ENCODE measurements at places on chromosomes 4 and X.

DNA sequence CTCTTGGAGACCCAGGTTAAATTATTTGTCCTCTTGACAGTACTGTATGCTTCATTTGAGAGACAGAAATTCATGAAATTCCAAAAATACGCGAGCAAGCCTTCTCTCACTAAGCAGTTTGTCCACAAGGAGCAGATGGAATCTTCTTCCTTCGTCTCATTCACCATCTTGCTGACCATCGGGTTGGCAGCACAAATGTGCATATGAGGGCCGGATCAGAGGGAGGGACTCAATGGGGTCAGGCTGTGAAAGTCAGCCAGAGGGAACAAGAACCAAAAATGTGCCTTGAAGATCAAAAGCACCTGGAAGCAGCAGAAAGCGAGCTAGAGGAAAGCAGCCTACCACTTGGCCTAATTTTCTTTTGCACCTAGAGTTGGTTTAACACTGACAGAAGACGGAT, 16.4 kb downstream of the NHSL2 start:
- DNase-seq, result no peak

- DNase-seq, result no peak
Observed at GRCh38 chr4:11623726-11624037, 195.0 kb upstream of the HS3ST1 start.

DNA sequence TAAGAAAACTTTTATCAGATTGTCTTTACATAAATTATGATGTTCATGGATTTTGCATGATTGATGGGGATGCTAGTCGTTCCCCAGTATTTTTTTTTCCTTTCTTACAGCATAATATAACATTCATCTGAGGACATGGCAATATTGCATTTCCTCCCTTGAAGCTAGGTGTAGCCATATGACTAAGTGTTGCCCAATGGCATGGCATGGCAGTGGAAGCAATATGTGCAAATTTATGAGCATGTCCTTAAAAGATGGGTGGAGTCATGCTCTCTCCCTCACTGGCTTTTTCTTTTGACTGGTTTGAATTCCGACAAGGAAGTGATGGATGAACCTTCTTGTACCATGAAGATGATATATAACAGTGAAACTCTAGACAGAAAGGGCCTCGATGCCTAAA, 96.3 kb downstream of the BANK1 start:
- DNase-seq, result no peak

DNA sequence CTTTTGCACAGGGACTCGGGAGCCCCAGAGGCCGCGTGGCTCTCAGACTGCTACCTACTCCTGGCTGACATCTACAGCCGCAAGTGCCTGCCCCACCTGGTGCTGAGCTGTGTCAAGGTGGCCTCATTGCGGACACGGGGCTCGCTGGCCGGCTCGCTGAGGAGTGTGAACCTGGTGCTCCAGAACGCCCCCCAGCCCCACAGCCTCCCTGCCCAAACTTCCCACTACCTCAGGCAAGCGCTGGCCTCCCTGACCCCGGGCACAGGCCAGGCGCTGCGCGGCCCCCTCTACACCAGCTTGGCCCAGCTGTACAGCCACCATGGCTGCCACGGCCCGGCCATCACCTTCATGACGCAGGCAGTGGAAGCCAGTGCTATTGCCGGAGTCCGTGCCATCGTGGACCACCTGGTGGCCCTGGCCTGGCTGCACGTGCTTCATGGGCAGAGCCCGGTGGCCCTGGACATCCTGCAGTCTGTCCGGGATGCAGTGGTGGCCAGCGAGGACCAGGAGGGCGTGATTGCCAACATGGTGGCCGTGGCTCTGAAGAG, 28.8 kb downstream of the SH3TC1 start:
- DNase-seq, result no peak

- DNase-seq, result no peak
Observed at GRCh38 chr4:108443585-108443984, 176.8 kb upstream of the RPL34 start.

- no peak for DNase-seq
Observed at GRCh38 chr4:78622253-78622979, 70.8 kb downstream of the ANXA3 start.

DNA sequence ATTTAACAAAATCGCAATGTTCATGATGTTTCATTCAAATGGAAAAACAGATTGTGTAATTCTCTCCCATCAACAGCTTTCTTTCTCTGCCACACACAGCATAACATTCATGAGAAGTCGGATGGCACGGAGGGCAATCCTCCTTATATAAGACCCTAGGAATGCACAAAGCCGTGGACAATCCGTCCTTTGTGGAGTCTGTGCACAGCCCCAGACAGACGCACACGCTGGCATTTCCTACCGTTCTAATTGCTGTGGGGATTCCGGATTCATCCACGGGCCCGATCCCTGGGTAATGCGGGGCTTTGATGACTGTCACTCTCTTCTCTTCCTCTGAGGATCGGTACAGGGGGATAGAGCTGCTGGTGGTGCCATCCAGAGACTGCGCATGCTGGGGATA, 121.9 kb upstream of the PDLIM3 start:
- DNase-seq, result no peak

- no peak for DNase-seq
Observed at GRCh38 chr4:80228460-80228859, 31.2 kb downstream of the PRDM8 start.

DNA sequence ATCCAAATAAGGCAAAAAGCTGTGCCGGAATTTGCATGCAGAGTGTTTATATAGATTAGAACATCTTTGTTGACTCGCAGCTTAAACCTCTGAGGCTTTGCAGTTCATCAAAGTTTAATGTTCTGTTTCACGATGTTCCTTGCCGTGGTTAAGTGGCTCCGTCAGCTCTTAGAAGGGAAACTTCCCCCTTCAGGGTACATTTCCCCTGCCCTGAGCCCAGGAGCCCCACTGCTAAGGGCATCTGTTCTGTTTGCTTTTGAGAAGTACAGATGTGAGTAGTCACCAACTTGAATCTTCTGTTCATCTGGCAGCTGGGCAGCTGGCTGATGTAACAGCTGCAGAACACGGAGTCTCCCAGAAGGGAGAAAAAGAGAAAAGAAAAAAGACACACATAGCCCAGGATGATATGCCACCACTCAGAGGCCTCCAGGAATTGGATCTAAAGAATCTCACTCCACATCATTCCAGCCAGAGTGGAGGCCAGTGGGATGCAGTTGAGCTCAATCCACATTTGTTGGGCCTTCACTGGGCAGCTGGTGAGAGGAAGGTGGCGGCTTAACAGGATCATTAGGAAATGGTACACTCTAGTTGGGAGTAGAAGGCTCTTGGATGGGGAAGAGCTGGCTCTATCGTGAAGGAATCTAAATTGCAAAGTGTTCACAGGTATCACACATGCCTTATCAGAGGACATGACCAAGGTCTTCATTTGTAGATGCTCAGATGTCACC, 178.7 kb upstream of the RBPJ start:
- DNase-seq, result peak; percentile 96

DNA sequence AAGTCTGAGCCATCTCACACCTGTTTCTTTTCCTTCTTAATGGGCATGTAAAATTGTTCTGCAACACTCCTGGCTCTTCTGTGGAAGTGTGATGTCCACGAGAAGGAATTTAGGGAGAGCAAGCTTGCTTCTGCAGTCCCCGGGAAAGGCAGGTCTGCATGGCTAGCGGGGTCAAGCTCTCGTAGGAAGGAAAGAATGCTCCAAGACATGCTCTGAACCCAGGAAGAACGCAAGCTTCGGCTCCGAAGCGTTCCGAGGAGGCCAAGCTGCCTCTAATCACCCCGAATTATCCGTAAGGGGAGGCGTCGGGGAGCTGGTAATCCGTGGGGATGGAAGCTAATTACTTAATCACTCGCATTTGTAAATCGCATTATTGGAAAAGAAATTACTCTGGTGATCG, 177.7 kb downstream of the CRLF2 start:
- DNase-seq, result no peak

GRCh38 chrX:21503593-21503992, 129.4 kb downstream of the CNKSR2 start:
- DNase-seq, result no peak

DNA sequence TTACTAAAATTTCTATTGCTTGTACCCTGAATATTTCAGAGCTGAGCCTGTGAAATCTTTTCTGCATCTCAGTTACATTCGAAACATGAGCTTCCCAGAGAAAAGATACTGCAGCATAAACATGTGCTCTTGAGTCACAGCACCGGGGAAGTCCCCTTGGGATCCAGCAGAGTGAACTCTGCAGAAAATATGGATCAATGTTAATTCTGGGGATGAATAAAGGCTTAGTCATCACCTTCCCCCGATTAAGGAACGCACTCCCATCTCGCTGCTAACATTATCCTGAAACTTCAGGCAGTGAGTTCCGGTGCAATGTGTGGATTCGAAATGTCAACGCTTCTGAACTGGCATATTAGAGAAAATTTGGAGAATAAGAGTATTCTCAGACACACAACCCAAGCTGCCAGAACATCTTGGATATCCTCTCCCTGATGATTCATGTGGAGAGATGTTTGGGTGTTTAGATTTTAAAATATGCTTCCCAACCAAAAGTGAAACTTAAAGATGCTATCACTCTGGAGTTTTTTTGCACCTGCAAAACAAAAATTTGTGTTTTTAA, 90.8 kb downstream of the IRF2 start:
- peak; percentile 71 for DNase-seq

DNA sequence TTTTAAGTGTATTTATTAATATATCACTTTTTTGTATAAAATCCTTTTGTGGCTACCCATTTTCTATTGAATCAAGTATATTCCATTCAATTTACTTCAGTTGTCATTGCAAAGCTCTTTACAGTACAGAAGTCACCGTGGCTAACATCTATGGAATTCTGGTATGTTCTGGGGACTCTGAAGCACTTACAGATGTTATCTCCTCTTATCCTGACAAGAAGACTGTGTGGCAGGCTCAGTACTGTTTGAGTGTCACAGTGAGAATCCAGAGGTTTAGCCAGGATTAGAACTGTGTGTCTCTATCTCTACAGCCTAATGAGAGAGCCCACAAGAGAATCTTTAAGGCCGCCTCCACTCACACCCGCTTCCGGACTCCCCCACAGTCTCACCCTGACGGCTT, 78.2 kb upstream of the SORBS2 start:
- no peak for DNase-seq

DNA sequence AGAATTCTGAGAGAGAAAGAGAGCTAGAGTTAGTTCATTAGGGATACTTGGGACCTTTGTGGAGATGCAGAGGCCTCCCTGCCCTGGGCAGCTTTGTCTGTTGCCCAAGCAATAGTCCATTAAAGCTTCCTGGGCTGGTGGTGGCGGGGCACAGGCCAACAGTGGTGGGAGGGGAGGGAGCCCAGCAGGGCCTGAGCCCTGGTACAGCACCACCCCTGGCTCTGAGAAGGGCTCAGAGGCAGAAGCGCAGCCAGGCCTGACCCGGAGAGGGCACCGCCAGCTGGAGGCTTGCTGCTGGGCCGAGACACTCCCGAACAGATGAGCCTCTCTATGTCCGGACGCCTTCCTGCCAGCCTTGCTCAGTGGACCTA, 65.3 kb downstream of the EFNB1 start:
- DNase-seq, result no peak

DNA sequence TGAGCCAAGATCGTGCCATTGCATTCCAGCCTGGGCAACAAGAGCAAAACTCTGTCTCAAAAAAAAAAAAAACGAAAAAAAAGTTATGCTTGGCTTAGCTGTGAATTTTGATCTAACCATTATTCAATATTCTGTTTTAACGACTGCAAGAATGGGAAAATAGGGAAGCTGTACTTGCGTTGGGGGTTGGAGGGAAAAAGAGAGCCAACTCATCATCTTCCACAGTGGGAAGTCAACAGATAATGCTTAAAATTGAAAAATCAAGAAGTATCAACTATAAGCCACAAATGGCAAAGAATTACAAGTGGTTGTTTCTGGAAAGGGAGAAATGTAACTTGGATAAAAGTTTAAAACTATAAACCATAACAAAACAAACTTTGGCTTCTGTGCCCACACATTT, 2.9 kb downstream of the TEC start:
- DNase-seq, result no peak

- DNase-seq, result no peak
Observed at GRCh38 chr4:183553601-183554345, 48.9 kb downstream of the ING2 start.

- DNase-seq, result no peak
Observed at GRCh38 chr4:95167805-95168204, 381.0 kb downstream of the UNC5C start.

DNA sequence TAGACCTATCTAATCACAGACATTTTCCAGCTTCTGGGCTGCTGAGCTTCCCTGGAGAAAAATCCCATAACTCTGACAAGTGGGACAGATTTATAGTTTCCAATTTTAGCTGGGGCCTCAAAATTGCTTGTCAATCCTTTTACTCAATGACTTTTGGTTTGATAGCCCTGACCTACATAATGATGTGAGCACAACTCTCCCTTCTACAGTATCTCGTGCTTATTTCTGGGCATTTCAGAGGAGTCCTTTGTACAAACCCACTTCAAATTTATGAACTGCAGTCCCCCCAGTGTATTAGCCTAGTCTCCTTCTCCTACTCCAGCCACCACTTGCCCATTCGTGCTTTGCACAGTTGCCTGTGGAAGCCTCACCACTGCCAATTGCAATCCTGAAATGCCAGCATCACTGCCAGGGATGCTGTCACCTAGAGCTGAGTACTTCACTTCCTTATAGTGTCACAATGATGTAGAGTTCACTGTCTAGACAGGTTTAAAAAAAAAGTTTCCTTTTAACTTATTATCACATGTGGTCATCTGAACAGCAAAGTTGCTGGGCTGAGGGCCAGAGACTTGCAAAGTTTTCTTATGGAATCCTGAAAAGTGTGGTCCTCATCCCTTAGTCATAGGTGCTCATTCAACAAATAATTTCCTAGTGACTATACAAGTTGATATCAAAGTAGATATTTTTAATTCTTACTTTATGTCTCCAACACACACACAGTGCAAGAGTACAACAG, 21.2 kb downstream of the TRAM1L1 start:
- no peak for DNase-seq

- no peak for DNase-seq
Observed at GRCh38 chr4:41315862-41316261, 59.1 kb downstream of the UCHL1 start.

DNA sequence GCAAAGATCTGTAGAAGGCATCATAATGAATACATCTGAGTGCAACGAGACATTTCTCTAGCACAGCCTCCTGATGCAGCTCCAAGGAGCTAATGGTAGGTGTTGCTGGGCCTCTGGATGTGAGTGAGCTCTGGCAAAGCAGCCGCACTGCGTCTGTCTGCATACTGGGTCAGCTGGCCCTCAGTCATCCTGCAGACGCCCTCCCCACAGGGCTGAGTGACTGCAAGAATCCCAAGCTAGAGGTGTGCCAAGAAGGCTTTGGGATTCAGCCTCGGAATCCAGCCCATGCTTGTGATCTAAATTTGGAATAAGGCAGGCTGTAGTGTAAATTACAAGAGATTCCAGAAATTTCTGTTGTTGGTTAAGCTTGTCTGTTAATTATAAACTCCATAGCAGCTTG, 18.5 kb downstream of the HERC3 start:
- DNase-seq, result no peak

GRCh38 chr4:172105918-172106317, 292.7 kb downstream of the GALNTL6 start:
- no peak for DNase-seq

GRCh38 chrX:107676559-107677378, 48.5 kb downstream of the PRPS1 start:
- peak; percentile 79 for DNase-seq

DNA sequence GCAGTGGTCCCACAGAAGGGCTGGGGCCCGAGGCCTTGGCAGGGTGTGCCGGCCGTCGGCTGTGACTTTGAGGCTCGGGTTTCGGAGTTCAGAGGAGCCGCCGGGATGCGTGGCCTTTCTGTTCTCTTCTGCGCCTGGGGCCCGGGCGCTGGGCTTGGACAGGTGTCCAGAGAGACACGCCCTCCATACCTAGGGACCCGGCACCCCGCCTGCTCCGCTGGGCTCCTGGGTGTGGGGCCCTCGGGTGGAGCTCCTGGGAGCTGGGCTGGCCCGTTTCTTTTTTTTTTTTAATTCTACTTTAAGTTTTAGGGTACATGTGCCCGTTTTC, 11.3 kb downstream of the FGFRL1 start:
- no peak for DNase-seq
